ENCODE measurements at places on chromosomes 7 and 10.

- DNase-seq: no peak
Observed at GRCh38 chr10:3123571-3124411, 48.8 kb downstream of the PITRM1 start.

DNA sequence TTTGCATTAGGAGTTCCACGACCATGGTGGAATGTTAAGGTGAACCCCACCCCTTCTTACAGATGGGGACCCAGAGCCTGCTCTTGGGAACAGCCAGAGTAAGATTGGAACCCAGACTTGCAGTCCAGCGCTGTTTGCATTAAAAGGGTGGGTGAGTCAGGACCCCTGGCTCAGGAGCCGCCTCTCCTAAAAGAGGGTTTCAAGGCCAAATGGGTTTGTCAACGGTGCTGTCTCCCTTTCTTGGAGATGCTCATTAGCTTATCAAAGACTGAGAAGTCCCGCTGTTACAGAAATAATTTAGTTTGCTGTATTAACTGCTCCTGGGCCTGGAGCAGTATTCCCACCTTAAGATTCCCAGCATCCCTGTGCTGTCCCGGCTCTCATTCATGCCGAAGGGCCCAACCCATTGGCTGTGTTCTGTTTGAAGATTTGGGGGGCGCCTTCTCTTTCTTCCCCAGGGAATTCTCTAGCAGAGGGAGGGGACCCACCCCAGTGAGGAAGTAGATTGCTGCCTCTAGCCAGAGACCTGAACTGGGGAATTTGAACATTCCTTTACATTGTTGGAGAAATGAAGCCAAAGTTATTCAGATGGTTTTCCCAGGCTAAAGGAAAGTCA lies 1.8 kb downstream of the MARVELD1 start:
- DNase-seq: no peak

- DNase-seq: no peak
Observed at GRCh38 chr7:155992974-155993373, 180.7 kb upstream of the SHH start.

DNA sequence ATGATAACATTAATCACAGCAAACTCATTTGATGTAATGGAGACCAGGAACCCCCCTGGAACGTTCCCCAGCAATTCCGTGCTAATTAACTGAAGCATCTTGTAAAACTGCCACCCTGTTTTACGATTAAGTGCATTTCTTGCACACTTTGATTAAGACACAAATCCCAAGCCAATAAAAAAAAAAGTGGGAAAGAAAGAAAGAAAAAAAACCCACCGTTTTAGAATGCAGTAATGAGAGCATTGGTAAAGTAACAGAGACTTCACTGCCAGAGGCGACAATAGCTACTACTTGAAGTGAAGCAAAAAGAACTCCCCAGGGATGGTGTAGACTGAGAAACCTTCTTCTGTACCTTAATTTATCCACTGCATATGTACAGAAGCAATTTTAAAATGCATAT lies 616.1 kb downstream of the PTPRN2 start:
- DNase-seq: no peak

- DNase-seq: no peak
Observed at GRCh38 chr10:107477266-107477665, 312.8 kb upstream of the SORCS1 start.

GRCh38 chr7:18086165-18087025 lies 58.7 kb upstream of the PRPS1L1 start:
- DNase-seq: no peak

DNA sequence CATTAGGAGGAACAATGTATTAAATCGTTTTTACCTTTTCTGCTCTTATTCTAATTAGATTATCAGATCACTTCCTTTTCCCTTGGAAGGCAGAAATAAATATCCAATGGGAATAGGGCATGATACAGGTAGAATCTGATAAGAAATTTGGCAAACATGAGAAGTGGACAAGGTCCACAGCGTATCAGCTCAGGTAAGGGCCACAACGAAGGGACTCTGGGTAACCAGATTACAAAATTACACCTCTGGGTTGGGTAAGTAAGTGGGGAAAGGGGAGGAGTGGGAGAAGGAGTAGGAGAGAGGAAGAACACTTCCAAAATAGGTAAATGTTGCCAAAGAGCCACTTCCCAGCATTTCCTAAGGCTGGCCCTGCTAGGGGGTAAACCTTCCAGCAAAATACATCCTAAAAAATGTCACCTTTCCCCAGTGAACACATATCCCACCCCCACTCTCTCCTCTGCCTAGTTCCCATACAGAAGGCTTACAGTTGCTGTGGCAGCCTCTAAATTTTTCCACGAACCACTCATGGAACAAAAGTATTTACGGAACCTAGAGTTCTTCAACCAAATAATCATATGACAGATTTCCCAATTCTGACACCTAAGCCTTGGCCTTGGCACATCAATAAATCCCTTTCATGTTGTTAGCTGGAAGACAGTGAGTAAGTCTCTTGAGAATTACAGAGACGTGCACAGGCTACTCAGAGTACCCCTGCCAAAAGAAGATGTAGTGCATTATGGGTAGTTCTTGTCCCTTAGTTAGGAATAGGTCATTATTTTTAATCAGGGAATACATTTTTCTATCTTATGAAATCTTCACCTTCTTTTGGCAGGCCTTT lies 51.5 kb upstream of the DLX6 start:
- DNase-seq: no peak

DNA sequence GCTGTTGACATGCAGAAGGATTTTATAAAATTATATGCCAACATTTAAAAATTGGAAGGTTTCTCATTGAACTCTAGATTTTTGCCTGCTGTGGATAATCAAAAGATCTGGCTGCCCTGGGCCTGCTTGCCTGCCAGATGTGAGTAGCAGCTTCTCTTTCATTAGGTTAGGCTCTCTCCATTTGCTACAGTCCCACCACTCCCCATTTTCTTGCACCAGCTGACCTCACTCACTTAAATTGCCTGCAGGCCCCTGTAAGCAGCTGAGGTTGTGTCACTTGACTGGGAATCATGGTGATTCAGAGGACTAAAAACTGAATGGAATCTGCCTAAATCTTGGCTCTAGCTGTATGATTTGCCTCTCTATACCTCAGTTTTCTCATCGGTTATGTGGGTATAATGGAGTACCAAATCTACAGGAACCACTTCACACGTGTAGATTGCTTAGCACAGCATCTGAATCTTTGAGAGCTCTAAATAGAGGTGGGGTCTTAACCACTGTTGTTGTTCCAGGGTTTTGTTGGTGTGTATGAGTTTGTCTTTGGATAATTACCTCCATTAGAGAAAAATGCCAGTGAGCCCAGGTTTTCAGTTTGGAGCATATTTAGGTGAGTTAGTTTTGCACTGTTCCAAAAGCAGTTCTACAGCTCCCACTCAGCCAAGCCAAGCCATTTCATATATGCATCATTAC lies 18.6 kb upstream of the RAPGEF5 start:
- DNase-seq: no peak

- no peak for DNase-seq
Observed at GRCh38 chr7:28674359-28674782, 262.1 kb downstream of the CREB5 start.

DNA sequence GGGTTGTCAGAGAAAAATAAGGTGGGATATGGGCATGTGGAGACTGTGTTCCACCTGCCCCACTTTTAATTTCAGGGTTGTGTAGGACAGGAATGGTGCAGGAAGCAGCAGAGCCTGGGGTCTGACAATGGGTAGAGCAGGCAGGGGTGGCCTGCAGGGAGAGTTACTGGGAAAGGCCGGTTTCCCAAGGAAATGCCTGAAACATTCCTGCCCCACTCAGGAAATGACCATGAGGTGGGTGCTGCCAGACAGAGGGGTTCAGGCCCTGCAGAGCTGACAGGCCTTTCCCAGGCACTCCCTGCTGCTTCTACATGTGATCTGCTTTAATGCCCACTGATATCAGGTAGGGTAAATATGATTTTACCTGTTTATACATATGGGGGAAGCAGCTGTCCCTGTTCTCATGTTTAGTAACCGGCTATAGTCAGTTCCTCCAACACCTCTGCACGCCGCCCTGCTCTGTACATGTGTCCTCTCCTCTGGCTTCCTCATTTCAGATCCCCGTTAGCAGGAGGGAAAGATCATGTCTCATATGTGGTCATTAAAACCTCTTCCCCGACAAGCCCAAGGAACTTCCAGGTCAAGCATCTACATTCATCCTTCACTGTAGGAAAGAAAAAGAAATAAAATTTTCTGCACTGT lies 118.6 kb upstream of the PRSS58 start:
- DNase-seq: no peak

DNA sequence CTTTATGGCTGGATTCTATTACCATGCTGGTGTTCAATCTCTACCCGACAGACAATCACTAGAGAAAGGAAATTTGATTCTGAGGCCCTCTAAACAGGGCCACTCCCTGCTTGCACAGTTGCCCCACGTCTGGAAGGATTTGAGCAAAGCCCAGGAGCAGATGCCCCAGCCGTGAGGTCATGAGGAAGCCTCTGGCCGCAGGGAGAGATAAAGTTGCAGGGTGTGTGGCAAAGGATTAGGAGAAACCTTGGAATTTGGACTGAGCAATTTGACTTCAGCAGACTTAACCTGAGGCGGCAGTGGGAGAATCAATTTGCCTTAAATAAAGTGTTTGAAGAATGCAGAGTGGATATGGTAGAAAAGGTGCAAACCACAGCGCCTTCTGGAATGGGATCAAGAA lies 40.2 kb upstream of the KLF6 start:
- DNase-seq: no peak

GRCh38 chr7:55533050-55533728 lies 39.1 kb downstream of the VOPP1 start:
- no peak for DNase-seq

- no peak for DNase-seq
Observed at GRCh38 chr10:113049881-113050280, 99.8 kb downstream of the TCF7L2 start.

DNA sequence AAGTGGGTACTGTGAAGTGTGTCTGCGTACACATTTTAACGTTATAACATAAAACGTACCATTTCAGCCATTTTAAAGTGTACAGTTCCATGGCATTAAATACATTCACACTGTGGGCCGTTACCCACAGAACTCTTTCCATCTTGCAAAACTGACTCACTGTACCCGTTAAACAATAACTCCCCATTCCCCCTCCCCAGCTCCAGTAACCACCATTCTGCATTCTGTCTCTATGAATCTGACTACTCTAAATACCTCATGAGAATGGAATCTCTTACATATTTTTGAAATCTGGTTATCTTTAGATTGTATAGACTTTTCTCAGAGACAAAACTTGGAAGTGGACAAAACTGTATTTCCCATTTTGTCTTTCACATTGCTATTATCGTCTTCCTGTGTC lies 9.3 kb downstream of the ARL3 start:
- no peak for DNase-seq

- no peak for DNase-seq
Observed at GRCh38 chr10:19891429-19891828, 75.2 kb downstream of the PLXDC2 start.

GRCh38 chr10:97003804-97004201 lies 171.7 kb downstream of the LCOR start:
- DNase-seq: no peak

GRCh38 chr10:113681533-113682470 lies 2.1 kb downstream of the CASP7 start:
- DNase-seq: no peak

- DNase-seq: no peak
Observed at GRCh38 chr10:68333440-68334431, 1.0 kb upstream of the PBLD start.

GRCh38 chr7:27868131-27868550 lies 128.2 kb downstream of the TAX1BP1 start:
- DNase-seq: no peak

GRCh38 chr10:5641501-5641900 lies 24.9 kb downstream of the ASB13 start:
- DNase-seq: no peak

- no peak for DNase-seq
Observed at GRCh38 chr10:48279081-48279751, 4.7 kb upstream of the FRMPD2 start.

GRCh38 chr7:134459981-134460380 lies 1.1 kb upstream of the AKR1B1 start:
- no peak for DNase-seq

DNA sequence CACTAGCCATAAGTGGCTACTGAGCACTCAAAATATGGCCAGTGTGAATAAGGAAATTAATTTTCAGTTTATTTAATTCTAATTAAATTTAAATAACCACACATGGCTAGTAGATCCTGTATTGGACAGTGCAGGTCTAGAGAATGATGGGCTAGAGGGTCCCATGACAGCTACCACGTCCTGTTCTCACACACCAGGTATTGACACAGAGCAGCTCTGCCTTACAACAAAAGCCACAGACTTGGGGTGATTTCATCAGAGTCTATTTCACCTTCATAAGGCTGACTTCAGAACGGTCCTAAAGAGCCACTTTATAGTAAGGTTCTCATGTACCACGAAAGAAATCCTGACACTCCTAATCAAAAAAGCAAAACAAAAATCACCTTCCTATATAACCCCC lies 111.3 kb downstream of the UBE2H start:
- DNase-seq: no peak

DNA sequence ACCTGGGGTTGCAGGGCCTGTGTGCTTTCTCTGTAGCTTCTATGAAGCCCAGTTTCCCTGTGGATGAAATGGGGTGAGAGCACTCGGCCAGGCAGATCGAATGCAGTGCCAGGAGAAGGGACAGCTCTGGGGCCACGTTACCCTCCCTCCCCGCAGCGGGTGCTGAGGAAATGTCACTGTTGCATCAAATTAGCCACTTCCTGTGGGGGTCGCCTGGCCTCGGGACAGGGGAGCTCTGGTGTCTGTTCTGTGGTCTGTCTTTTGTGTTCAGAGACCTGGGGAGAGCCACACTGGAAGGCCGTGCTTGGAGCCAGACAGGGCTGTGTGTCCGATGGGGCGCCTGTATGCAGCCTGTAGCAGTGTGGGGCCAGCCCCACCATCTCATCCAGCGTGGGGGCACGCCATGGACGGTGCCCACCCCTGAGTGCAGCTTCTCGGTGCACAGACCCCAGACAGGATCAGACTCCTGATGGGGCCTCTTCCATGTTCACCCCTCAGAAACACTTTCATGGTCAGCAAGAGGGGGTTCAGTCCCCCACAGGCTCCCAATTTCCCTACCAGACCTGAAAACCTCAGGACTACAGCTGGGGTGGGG lies 13.6 kb downstream of the TTYH3 start:
- no peak for DNase-seq

- DNase-seq: no peak
Observed at GRCh38 chr10:30662814-30663213, 33.3 kb upstream of the LYZL2 start.

DNA sequence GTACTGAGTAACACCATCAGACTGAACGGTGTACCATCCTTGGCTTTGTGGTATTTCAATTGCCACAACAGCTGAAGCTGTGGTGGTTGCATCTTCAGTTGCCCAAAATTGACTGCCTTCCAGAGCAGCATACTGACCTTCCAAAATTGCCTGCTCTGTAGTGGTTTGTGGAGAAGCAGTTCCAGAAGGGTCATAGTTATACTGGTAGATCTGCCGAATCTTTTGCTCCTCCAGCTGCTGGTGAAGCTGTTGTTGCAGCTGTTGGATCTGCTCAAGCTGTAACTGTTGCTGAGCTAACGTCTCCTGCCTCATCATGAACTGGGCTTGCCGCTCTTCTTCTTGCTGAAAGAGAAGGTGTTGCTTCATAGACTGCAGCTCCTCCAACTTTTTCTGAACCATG lies 212.2 kb downstream of the PCLO start:
- DNase-seq: no peak

- DNase-seq: no peak
Observed at GRCh38 chr7:16106300-16106699, 315.0 kb downstream of the CRPPA start.

GRCh38 chr10:33333260-33334101 lies 986 bp downstream of the NRP1 start:
- no peak for DNase-seq
